ENCODE measurements at places on chromosomes 6 and 20. TPM values are rescaled to one million over a fixed set of nuclear protein-coding genes. Genes with fewer than 3 reads are reported as not detected.

CCDC167 gene
- total RNA-seq, result 24.0 TPM

BPIFB2 gene
- not detected for total RNA-seq

- no peaks in the 10 kb centered on the region for H3K27me3 ChIP-seq
- peaks cover 27% of the 10 kb centered on the region for H3K4me1 ChIP-seq
- H3K27ac ChIP-seq, result peak overlapping the region; percentile 61
Measured at GRCh38 chr6:163955096-163955495, 540.6 kb downstream of the QKI start.

HCRTR2 gene
- total RNA-seq, result 0.36 TPM

- H3K4me3 ChIP-seq, result no peak overlapping the region
- H3K27ac ChIP-seq, result no peak overlapping the region
- peak; percentile 6 for DNase-seq
Measured at GRCh38 chr6:40810171-40810570, 223.0 kb upstream of the LRFN2 start.

GRCh38 chr6:5373430-5373829 is 112.1 kb downstream of the FARS2 start:
- DNase-seq, result no peak
- H3K36me3 ChIP-seq, result no peaks in the 10 kb centered on the region
- H3K4me3 ChIP-seq, result no peak overlapping the region
- H3K4me1 ChIP-seq, result no peaks in the 10 kb centered on the region
- H3K27me3 ChIP-seq, result no peaks in the 10 kb centered on the region

- peaks cover 37% of the 10 kb centered on the region for H3K4me1 ChIP-seq
- no peak for DNase-seq
- H3K27me3 ChIP-seq, result no peaks in the 10 kb centered on the region
Measured at GRCh38 chr6:16731478-16732051, 29.7 kb downstream of the ATXN1 start.

DNA sequence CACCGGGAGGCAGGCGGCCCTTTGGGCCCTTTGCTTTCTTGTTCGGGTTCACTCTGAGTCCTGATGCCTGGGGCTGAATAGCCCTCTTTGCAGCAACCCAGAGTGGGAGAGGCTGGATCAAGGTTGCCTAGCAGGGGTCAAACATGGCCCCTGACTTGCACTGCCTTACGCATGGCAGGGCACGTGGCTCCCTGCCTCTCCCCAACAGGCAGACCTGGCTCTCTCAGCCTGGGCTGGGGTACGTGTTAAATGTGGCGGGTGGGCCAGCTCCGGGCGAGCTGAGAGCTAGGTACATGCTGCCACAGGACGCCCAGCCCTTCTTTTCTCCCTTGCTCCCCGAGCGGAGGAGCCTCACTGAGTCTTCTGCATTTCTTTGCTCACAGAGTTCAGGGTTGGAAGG is 7.3 kb downstream of the C6orf132 start:
- no peaks in the 10 kb centered on the region for H3K27me3 ChIP-seq
- H3K4me3 ChIP-seq, result no peak overlapping the region
- H3K36me3 ChIP-seq, result no peaks in the 10 kb centered on the region
- H3K27ac ChIP-seq, result no peak overlapping the region

FOXP4 gene
- total RNA-seq, result 43.7 TPM

- no peaks in the 10 kb centered on the region for H3K36me3 ChIP-seq
- peak overlapping the region; percentile 75 for H3K27ac ChIP-seq
- no peak overlapping the region for H3K4me3 ChIP-seq
- H3K4me1 ChIP-seq, result peaks cover 8% of the 10 kb centered on the region
- peak; percentile 93 for DNase-seq
Measured at GRCh38 chr6:49541210-49541724, 9.2 kb upstream of the C6orf141 start.

- no peak overlapping the region for H3K4me3 ChIP-seq
- DNase-seq, result no peak
- H3K27ac ChIP-seq, result no peak overlapping the region
- no peaks in the 10 kb centered on the region for H3K27me3 ChIP-seq
Measured at GRCh38 chr20:24909861-24910260, 39.2 kb upstream of the CST7 start.

Measured in astrocyte (in vitro differentiated cells and primary cell).